ENCODE measurements at places on chromosomes 5 and 9.

GRCh38 chr9:121958530-121958929 lies 134.6 kb downstream of the TTLL11 start:
- no peak for DNase-seq

DNA sequence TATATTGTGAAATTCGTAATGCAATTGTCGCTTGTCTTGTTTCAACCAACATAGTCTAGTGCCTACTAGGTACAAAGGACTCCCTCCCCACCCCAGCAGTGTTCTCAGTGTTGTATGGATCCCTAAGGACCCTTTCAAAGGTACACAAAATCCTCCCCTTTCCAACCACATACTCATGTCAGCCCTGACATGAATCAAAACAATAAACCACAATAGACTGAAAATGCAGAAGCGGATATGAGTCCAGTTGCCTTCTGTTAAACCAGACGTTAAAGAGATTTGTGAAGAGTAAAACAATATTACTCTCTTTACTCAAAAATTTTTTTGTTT lies 82.4 kb upstream of the IFNK start:
- DNase-seq, result no peak

- DNase-seq, result no peak
Measured at GRCh38 chr5:68845131-68845530, 248.7 kb upstream of the SLC30A5 start.

GRCh38 chr9:126228111-126228780 lies 98.4 kb upstream of the MVB12B start:
- no peak for DNase-seq

DNA sequence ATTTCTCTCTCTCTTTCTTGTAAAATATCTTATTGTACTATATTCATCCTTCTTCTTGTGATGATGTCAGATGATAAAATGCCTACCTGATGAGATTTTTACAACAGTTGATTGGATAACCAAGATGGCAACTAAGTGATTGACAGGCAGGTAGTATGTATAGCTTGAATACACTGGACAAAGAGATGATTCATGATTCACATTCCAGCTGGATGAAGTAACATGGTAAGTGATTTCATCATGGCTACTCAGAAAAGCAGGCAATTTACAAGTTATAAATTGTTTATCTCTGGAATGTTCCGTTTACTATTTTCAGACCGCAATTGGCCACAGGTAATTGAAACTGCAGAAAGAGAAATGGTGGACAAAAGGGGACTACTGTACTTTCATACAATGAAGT lies 1471.7 kb upstream of the C9orf72 start:
- no peak for DNase-seq

- no peak for DNase-seq
Measured at GRCh38 chr5:57676222-57677098, 193.8 kb upstream of the ACTBL2 start.

DNA sequence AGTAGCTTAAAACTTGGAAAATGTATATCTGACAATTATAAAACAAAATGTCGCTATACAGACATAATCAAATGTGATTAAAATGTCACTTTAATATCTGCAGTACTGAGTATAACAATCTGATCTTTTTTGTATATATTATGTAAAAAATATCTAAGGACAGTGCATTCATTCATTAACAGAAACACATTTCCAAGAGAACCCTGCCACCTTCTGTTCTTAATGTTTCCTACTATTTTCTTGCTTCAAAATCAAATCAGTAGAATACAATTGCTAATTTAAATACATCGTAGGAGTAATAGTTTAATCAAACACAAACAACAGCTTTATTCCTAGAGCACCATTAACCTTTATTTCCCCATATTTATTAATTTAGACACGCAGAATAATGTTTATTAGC lies 142.6 kb upstream of the ST8SIA4 start:
- no peak for DNase-seq

GRCh38 chr5:125129151-125129806 lies 382.8 kb upstream of the ZNF608 start:
- DNase-seq, result no peak
